LHCN-M2 (cell line): ENCODE measurements at places on chromosomes 16 and 17.

DNA sequence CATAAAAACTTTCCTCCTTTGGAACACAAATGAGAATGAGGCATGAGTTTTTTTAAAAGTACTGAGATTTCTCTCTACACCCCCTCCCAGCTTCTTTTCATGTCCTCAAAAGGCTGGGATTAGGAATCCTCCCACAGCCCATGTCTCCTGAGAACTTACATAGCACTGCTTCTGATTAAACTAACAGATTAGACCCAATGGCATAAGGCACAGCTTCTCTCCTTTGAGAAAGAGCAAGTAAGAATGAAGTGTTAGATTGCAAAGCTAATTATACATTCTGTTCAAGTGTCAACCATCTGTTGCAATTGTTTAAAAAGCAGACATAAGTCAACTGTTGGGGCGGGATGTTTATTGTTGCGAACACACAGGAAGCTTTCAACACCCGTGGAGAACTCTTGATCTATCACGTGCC is 715.1 kb downstream of the CDH11 start:
- no peak for DNase-seq

DNA sequence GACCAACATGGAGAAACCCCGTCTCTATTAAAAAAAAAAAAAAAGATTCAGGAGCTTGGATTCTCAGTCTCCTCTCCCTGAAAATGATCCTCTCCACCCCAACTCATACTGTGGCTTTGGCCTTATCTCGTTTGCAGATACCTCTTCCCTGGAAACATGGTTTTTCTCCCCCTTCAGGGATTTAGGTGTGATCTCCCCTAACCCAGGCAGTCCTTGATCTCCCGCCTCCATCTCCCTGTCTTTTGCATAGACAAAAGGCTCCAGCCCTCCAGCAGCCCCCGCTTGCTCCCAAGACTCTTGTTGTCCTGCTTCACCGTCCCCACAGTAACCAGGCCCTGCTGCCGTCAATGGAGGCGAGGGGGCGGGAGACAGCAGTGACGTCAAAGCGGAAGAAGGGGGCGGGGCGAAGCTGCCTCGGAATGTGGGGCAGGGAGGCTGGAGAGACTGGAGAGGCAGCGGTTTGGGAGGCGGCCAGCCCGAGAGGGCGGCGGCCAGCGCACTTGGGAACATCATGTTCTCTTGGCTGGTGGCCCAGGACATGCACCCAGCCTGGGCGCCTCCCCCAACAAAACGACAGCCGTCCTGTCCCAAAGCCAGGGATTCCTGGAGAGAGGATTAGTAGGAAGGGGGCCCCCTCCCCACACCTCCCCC is 1.9 kb upstream of the PER1 start:
- DNase-seq, result peak; percentile 99

- DNase-seq, result no peak
Observed at GRCh38 chr17:39064819-39065218, 86.6 kb downstream of the PLXDC1 start.

DNA sequence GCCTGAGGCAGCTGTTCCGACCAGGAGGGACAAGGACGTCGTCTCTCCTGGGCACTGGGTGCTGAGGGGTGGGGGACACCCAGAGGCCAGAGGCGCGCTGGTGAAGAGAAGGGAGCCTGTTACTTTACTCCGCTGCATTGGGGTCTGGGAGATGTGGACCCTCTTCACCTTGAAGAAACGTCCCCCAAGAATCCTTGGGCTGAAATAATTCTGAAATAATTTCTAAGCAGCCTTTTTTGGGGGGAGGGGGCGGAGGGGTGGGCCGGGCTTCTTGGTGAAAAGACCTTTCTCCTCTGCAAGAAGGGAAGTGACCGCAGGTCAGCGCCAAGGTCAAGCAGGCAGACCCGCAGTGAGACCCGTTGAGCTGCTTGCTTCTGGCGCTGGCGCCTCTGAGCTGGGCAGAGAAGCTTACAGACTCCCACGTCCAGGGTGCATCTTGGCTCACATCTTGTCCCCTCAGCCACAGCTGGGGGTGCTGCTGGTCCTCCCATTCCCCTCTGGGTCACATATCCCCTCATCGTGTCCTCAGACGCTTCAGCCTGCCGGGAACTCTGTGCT is 1.1 kb downstream of the SYT17 start:
- no peak for DNase-seq

DNA sequence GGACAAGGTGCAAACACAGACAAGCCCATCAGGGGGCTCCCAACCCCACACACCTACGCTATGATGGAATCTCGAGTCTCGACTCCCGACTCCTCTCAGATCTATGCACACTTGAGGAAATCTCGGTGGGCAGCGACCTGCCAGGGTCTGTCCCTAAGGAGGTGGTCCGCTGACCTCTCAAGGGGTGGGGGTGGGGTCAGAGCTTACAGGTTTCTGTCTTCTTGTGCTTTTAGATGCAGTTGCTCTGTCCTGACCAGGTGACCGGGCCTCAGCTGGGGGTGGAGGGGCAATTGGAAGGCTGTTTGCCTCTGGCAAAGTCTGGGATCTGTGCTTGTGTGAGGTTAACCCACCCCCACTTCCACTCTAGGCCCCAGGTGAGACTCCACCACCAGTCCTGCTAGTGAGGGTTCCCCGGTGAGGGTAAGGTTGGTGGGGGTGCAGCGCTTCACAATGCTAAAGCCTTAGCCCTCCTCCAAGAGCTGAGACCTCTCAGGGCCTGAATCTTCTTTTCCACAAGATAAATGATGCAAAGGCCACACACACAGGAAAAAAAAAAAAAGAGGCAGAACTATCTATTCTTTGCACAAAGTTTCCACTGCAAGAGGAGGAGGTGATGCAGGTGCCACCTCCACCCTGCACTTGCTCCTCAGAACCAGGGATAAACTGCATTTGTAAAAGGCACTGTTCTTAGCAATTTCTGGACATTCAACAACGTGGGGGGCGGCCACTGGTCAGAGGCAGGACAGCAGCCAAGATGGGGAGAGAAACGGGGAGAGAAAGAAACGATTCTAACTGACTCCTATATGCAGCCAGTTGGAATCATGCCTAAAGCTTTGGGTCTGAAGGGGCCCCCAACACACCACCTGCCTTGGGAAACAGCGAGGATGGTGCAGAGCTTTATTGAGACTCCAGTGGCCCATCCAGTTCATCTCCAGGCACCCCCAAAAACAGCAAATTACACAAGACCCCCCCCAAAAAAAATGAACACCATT is 4.1 kb downstream of the CISD3 start:
- DNase-seq, result no peak

DNA sequence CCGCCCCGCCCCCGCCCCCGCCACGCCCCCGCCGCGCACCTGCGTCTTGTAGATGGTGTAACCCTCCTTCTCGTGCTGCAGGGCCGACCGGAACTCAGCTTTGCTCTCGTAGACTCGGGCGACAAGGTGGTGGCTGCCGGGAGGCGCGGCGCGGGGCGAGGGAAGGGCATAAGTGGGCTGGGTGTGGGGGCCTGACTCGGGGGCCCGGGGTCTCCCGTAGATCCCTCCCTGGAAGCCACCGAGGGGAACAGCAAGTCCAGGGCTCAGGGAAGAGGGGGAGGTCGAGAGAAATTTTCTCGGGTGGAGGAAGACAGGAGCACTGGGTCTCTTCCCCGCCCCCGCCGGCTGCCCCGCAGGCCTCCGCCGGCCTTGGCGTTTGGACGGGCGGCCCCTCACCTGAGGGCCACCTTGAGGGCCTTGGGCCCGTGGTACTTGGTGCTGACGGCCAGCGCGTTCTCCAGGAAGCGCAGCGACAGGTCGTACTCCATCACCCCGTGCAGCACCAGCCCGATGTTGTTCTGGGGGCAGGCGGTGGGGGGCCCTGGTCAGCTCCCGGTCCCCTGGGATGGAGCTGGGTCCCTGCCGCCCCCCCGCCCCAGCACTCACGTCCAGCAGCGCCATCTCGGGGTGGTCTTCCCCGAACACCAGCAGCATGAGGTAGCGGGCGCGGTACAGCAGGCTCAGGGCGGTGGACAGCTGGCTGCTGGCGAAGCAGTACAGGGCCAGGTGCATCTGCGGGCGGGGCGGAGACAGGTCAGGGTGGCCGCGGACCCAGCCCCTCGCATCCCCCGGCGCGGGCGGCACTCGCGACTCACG is 19.4 kb downstream of the CLUH start:
- DNase-seq, result no peak

- DNase-seq, result no peak
Observed at GRCh38 chr17:8698162-8698971, 46.3 kb downstream of the CCDC42 start.

DNA sequence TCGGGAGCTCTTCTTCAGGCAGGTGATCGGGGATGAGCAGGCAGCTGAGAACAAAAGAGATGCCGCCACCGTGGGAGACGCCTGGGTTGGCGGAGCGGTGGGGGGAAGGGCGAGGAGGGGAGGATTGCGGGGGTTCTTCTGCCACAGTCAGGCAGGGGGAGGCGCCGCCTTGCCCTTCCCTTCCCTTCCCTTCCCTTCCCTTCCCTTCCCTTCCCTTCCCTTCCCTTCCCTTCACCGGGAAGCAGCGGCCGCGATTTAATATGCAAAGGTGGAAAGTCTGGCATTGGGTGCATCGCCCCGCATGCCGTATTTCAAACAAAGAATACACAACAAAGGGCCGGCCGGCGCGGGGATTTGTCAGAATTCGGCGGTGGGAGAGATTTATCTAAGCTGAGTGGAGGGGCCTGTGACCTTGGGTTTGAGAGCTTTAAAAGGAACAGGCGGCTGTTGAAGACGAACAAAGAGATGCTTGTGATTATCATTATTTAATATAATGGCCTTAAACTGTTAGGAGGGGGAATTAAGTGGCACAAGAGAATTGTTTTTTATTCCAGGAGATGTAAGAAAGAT is 262.3 kb upstream of the TNRC6C start:
- no peak for DNase-seq
